ENCODE measurements at places on chromosomes 2 and 18.

DNA sequence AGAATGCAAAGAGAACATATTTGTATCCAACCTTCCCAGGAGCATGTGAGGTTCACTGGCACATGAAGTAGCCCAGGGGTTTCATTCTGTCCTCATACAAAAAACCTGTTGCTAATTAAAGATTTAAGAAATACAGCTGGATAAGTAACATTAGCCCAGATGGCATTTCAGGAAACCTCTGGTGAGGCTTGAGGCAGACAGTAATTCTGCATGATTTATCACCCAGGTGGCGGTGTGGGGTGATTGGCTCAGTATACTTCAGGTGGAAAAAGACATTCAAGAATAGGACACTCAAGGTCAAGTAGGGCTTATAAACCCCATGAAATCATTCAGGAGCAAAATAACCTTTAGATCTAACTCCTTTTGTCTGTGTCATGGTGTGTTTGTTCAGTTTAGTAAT lies 237.4 kb downstream of the RNF144A start:
- DNase-seq = no peak

GRCh38 chr2:224545884-224546644 lies 39.1 kb downstream of the CUL3 start:
- no peak for DNase-seq

- no peak for DNase-seq
Measured at GRCh38 chr2:128305555-128306080, 13.1 kb downstream of the HS6ST1 start.

DNA sequence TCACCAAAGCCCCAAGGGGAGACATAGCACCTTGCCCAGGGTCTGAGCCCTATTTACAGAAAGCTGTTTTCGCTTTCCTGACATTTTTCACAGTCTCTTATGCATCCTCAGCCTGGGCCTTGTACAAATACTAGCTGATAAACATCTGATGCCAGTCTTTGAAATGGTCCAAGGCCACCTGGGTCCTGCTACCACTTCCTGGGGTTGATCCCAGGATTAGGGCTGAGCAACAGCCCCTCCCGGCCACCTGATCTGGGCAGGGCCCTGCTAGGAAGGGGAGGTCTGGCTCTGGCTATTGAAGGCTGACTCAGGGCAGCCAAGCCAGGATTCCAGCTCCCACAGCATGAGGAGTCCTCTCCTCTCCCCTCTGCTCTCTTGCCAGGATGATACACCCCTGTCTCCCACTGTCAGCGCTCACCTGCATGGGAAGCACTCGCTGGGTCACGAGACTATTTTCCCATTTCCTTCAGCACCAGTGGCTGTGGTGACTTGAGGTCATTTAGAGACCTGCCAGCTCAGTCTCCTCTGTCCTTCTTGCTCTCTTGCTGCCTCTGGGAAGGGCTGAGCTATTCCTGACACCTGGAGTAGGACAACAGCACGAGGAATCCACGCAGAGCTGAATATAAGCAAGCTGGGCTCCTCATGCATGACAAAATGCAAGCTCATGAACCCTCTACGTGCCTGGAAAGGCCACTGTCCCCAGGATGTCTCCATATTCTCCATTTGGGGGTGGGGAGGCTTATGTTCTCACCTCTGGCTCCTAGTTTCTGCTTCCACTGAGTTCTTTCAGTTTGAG lies 53.0 kb upstream of the LGALSL start:
- DNase-seq = no peak

DNA sequence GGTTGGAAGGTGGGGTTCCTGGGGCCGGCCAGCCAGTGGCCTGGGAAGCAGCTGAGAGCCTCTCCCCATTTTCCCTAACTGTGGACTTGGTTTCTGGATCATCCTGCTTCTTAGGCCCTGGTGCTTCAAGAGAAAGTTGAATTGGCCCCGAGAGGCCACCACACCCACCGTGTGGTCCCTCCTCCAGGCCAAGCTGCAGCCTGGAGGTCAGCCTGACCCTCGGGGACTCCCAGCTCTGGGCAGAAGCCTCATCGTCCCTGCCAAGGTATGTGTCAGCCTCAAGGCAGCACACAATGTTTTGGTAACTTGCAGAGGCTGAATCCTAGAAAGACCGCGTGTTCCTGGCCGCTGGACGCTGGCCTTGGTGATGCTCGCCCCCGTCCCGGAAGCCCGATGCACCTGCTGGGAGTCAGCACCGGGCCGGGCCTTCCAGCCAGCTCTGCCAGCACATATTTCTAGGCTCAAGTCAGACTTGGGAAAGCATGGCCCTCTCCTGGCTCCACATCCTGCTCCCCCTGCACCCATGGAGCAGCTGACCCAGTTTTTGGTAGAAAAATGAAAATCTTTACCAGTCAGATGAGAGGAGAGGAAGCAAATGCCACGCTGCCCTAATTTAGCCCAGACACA lies 72.6 kb downstream of the ACTR2 start:
- DNase-seq = no peak

DNA sequence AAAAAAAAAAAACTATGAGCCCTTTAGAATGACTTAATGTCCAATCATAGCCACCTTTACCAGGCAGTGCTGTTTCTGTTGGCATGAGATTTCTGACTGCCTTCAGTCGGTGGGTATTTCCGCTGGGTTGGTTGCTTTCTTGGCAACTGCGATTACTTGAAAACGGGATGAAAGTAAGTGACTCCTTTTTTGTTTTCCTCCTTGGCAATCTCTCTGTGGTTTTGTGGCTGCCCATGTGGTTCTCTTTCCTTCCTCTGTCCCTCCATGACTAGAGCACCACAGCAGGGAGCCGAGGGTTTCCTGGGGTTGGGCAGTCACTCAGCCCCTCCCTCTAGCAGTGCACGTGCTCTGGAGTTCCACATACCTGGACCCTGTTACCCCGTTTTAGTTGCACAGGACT lies 112.1 kb downstream of the KLHL29 start:
- DNase-seq = no peak

- no peak for DNase-seq
Measured at GRCh38 chr2:101380376-101380775, 6.9 kb downstream of the CREG2 start.

- no peak for DNase-seq
Measured at GRCh38 chr18:23883277-23883790, 131.2 kb upstream of the TTC39C start.

- DNase-seq = no peak
Measured at GRCh38 chr2:165787334-165787733, 6.7 kb downstream of the GALNT3 start.

GRCh38 chr2:24511198-24511597 lies 20.1 kb downstream of the NCOA1 start:
- DNase-seq = no peak

- DNase-seq = no peak
Measured at GRCh38 chr2:8441371-8441770, 240.5 kb upstream of the ID2 start.

- DNase-seq = no peak
Measured at GRCh38 chr2:37904993-37905392, 20.1 kb upstream of the RMDN2 start.

- DNase-seq = no peak
Measured at GRCh38 chr18:76458522-76459311, 36.3 kb downstream of the ZNF516 start.
